ENCODE measurements at places on chromosomes 1 and 21.

DNA sequence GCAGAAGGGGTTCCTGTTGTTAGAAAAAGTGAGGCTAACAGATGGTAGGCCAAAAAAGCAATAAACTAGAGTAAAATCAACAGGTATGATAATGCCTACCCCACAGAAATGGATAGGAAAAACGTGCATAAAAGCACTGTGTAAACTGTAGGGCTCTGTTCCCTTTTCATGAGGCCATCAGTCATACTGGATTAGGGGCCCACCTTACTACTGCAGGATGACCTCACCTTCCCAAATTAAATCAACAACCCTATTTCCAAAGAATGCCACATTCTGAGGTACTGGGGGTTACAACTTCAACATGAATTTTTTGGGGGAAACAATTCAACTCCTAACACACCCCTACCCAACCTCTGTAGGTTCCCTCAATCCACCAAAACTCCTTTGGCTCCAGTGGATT, 54.9 kb downstream of the KIAA1614 start:
- DNase-seq = no peak

GRCh38 chr1:156852418-156852874, 6.5 kb downstream of the INSRR start:
- no peak for DNase-seq

DNA sequence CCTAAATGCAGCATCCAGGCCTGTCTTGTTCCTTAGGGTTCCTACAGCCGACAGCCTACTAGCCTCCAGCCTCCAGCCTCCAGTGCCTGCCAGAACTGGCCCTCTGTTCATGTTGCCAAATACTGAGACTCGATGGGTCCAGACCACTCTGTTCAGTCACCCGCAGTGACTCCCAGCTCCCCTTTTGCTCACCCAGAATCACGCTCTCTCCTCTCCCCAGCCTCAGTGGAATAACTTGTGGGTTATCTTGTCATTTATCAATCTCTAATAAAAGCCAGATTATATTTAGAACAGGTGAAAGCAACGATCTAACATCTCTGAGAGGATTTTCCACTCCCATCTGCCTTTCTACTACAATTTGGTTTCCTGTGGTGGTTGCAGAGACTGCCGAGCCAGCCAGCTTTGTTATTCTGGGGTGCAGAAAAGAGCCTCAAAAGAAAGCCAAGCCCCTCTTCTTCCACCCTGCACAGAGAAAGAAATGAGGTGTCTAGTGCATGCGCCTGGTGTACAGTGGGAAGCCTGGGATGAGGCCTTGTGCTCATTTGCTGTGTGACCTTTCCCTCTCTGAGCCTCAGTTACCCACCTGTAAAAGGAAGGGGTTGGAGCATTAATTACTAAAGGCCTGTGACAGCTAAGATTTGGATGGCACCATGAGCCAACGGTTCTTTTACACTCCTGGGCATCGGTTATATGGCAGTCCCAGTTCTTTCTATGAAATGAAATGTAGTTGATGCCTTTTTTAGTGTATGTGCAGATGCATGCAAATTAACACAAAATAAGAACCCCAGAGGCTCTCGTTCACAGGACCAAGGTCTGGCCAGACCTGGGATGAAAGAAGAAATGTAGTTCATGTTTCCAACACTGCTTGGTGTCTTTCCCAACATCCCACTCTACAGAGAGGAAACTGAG, 42.9 kb upstream of the ID3 start:
- no peak for DNase-seq

GRCh38 chr1:235757587-235758096, 108.1 kb upstream of the GNG4 start:
- DNase-seq = no peak

DNA sequence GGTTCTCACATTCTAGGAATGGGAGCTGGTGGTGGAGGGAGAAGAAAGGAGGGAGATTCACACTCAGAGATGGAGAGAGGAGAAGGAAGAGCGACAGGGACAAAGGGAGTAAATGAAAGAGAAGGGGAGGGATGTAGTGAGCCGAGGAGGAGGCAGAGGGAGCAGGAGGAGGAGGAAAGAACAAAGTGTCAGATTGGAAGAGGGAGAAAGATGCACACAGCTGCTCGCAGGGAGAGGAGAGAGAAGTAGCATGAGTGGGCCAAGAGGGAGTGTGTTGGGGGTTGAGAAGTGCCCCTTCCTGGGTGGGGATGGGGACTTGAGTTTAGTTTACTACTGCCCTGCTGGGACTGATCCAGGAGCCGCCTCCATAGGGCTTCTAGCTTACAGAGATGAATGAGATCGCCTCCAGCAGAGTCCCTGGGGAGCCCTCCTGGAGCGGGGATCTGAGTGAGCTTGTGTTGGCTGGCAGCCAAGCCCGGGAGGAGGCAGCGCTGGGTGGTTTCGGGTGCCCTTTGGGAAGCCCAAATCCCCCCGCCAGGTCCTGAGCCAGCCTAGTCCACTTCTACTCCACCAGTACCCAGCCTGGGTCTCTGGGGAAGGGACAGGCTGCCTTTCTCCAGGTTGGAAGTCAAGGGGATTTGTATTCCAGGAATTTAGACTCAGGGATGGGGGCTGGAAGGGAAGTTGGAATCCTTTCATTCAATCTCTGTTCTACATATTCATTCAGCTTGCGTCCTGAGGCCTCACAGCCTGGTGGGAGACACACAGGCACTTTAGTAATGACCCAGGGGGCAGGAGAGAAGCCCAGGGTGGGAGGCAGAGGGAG, 20.9 kb downstream of the PTPRU start:
- DNase-seq = no peak

DNA sequence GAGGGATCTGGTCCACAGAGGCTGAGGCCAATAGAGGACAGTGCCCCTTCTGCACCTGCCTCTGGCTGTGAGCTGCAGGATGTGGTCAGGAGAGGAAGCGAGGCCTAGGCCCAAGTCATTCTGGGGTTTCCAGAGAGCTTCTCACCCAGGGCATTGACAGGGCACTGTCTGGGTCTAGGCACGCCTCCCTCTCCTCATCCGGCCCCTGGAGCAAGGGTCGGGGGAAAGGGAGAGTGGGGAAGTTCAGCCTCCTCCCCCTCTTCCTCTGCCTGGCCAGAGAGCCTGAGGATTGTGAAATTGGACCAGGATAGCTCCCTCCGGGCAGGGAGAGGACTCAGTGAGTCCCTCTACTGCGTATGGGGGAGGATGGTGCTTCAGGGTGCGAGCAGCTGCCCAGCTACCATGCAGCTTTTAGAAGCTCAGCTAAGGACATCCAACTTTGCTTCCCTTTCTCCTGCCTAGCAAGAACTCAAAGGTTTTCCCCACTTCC, 6.3 kb upstream of the INAVA start:
- DNase-seq = peak; percentile 78

DNA sequence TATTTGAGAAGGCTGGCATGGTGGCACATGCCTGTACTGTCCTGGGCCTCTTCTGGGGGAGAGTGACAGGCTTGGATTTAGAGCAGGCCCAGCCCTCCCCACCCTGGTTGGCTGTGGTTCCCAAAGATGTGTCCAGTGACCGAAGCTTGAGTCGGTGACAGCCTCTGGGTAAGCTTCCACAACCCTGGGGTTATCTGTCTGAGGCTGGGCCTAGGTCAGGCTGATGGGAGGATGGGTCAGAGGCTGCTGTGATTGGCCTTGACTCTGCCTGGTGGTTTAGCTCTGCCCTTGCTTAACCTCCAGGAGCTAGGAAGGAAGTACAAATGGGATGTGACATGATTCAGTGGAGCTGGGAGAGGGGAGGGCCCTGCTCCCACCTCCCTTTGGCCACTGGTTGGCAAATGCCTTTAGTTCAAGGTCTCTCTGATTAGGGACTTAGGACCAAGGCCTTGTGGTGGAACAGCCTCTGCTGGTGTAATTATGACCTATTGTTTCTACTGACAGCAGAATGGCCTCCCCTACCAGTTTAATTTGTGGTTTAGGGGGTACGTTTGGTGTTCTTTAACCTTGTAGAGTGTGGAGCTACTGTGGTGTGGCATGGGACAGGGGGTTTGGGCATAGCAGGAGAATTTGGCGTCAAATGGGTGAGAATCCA, 16.6 kb downstream of the NUDC start:
- DNase-seq = no peak

DNA sequence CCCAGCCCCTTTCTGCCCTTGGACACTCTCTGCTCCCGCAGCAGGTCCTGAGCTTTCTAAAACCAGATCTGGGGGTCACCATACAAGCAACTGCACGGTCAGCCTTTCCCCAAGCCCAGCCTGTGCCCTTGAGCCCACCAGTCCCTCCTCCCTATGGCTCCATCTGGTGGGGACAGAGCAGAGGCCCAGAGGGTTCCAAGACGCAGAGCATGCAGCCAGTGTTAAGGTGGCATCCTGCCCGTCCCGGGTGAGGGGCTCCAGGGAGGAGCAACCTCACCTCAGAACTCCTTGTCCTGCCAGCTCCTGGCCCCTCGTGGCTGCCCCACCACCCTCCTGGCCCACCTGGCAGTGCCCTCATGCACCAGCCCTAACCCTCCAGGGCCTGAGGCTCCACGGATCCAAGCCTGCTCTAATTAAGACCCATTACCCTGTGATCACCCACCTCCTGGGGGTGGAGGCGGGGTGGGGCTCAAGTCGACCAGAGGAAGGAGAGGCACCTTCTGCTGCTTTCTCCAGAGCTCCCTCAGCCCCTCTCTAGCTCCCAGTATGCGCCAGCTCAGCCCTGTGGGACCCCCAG, 8.5 kb downstream of the CHD5 start:
- no peak for DNase-seq

GRCh38 chr1:206802401-206802800, 30.1 kb upstream of the IL10 start:
- DNase-seq = no peak

GRCh38 chr1:201769966-201770365, 59.0 kb upstream of the IPO9 start:
- no peak for DNase-seq

- no peak for DNase-seq
Measured at GRCh38 chr1:981955-982558, at the start of gene PERM1. PERM1 (minus strand) TSS chr1:982093; CDS start chr1:981029, 1,064 bp downstream.
